Activated CD8-positive, alpha-beta T cell treated with anti-CD3 and anti-CD28 coated beads for 36 hours (primary cell): ENCODE measurements at places on chromosomes 5 and 9. TPM values are rescaled to one million over a fixed set of nuclear protein-coding genes. Genes with fewer than 3 reads are reported as not detected.

The DDX4 gene
- not detected for total RNA-seq

The HOMER1 gene
- total RNA-seq, result 13.7 TPM

The SLC6A3 gene
- not detected for total RNA-seq

The RAD23B gene
- total RNA-seq, result 117 TPM

The HTR1A gene
- not detected for total RNA-seq

The TMEM215 gene
- not detected for total RNA-seq

The CBY3 gene
- total RNA-seq, result 1.2 TPM

The TLE1 gene
- 0.29 TPM for total RNA-seq

The RLN1 gene
- total RNA-seq, result 2.3 TPM

The KCNV2 gene
- total RNA-seq, result not detected
